Cerebellar nuclear complex (tissue), 1 donor: ENCODE measurements at places on chromosomes 12 and 14.

DNA sequence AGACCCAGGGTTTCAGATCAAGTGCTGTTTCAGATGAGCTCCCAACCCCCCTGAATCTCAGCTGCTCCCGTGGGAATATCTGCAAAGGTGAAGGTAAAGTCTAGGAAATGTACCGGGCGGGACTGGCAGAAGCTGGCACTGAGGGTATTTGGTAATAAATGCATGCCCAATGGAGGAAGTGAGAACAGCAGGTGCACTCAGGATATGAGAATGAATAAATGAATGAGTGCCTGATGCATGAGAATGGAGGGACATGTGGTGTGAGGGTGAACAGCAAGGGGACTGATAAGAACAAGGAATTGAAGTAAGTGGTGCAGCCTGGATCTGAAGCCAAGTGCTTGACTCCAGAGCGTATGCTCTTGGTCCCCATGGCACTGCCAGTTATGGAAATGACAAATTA is 11.6 kb downstream of the RAPGEF3 start:
- DNase-seq, result no peak

- DNase-seq, result no peak
Measured at GRCh38 chr12:103801709-103802585, 39.1 kb downstream of the NT5DC3 start.

DNA sequence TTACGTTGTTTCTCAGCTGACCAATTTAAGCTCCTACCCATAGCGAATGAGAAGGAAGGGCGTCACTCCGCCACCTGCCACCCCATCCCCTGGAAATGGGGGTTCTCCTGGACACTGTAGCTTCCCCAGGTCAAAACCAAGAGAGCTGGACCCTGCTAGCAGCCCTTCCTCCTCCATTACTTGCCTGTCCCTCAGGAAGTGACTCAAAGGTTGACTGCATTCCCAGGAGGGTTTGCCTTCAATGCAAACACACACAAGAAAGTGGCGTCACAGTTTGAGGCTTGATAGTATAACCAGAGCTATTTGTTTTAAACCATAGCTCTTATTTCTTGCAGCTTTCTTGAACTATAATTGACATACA is 79.1 kb downstream of the KCNK13 start:
- no peak for DNase-seq

DNA sequence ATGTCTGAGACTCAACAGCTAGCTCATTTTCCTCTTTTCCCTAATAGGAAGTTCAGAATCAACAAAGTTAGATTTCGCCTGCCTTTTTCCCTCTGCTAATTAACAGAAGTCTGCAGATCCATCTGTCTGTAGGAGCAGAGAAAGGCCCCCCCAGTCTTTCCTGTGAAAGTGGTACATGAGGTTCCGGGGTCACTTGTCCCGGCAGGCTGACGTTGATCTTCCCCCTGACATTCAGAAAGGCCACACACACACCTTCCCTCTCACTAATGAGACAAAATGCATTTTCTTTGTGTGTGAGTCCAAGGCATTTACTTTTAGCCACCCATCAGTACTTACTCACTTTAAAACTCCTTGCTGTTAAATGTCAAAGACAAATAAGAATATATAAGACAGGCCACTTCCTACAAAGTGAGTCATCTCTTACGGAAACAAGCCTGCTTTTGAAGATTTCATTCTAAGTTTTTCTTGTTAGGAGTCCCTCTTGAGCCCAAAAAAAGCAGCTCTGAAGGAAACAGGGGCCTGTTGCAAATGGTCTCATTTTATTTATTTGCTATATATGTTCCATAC is 138.7 kb downstream of the TTC7B start:
- no peak for DNase-seq

GRCh38 chr12:18432206-18432605 is 170.9 kb downstream of the PIK3C2G start:
- no peak for DNase-seq
